AML-193 (cell line): ENCODE measurements at places on chromosomes 16 and 17.

- no peak for DNase-seq
Observed at GRCh38 chr17:8956465-8956902, 9.0 kb downstream of the PIK3R5 start.

DNA sequence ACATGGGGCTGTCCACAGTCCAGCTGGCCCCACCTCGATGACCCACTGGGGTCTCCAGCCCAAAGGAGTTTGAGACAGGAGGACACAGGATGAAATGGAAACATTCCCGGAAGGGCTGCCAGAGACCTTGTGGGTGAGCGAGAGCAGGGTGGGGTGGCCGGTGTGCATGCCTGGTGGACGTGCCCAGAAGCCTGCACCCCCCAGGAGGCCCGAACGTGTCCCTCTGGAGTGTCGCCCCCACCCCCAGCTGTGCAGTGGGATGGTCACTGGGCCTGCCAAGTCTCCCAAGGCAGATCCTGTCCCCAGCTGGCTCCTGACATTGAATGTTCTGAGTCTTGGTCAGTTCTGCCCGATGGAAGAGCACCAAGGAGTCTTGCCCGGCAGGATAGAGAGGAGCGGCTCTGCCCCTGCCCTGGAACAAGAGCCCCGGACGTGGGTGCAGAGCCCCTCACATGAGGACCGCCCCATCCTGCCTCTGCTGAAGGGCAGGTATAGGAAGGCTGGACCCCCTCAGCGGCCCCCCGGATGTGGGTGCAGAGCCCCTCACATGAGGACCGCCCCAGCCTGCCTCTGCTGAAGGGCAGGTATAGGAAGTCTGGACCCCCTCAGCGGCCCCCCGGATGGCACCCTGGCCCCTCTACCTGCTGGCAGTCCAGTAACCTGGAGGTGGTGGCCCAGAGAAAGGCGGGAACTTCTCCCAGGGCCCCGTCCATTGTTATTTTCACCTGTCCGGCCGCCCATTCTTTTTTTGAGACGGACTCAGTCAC is 3.1 kb upstream of the CAPN15 start:
- no peak for DNase-seq

GRCh38 chr17:31373150-31374093 is 18.1 kb upstream of the RAB11FIP4 start:
- peak; percentile 32 for DNase-seq

GRCh38 chr17:81843713-81844326 is 9.0 kb upstream of the PPP1R27 start:
- DNase-seq = no peak

GRCh38 chr16:8675183-8676159 is 1.1 kb downstream of the ABAT start:
- no peak for DNase-seq

- peak; percentile 66 for DNase-seq
Observed at GRCh38 chr17:39617446-39618245, 9.1 kb upstream of the PPP1R1B start.
